Activated CD4-positive, CD25-positive, alpha-beta regulatory T cell (primary cell): ENCODE measurements at places on chromosomes 7 and 10.

GRCh38 chr7:152202056-152202455 lies 176.6 kb downstream of the GALNT11 start:
- no peak for DNase-seq

- DNase-seq: no peak
These were observed 353.2 kb upstream of the KLF6 start for GRCh38 chr10:4138146-4138721.

DNA sequence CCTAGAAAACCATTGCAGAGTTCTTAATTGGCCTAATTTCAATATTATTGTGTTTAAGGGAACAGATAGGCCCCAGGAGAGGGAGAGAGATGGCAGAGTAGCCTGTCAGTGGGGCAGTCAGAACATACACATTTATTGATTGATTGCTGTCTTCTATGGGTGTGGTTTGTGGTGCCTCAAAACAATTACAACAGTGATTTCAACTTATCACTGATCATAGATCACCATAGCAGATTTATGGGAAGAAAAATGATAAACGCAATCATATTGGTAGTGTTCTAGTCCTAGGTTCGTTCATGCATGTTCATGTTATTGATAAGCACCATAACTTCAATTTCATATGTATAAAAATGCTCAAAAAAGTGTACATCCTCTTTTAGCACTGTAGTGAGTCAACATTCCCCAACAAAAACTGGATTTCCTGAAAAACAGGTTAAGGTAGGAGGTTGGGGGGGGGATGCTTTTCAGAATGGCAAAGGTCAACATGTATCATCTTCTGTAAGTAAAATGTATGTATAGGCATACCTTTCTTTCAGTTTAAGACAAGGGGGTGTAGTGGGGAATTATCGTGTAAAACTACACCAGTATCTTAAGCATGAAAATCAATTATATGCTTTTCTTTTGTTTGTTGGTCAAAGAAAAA lies 1.1 kb upstream of the TNKS2 start:
- DNase-seq: no peak

GRCh38 chr10:79947787-79948424 lies 999 bp downstream of the SFTPD start:
- DNase-seq: no peak

DNA sequence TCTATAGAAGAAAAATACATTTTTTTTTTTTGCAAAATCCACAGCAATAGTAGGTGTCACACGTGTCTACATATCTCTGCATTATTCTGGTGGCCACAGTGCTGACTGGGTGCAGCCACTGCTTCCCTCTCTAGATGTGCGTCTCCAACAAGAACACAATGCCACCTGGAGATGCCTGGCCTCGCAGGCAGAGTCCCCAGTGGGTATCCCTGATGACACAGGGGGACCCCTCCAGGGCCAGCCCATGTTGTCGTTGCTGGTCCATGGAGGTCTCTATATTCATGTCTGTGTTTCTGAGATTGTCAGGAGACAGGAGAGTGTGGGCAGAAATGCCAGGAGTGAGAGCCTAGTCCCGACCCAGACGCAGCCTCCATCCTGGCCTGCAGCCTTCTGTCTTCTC lies 345.9 kb upstream of the SHH start:
- DNase-seq: no peak

DNA sequence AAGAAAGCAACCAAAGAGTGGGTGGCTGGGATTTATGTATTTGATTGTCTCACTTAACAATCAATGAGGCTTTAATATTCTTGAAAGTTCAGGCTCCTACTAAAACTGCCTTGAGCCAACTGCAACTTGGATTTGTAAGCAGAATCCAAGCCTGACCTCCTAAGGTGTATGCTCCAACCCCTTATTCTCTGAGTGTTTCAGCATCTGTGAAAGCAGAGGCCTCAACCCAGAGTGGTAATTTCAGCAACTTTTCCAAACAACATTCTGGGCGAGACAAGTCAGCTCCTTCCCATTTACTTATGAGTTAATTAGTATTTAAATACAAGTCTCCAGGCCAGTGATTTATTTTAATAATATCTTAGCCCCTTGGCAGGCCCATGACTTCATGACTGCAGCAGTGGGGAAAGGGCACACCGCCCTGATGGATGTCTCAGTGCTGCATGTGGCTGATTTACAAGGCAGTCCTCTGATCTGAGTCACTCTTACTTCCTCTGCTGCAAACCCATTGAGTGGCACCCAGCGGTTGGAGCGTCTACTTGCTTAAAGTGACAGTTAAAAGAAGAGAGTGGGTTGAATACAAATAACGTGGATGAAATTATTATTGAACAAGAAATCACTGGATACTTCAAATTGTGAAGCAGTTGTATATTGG lies 209.1 kb downstream of the TRIL start:
- no peak for DNase-seq

GRCh38 chr10:104099941-104100340 lies 14.3 kb upstream of the COL17A1 start:
- no peak for DNase-seq

DNA sequence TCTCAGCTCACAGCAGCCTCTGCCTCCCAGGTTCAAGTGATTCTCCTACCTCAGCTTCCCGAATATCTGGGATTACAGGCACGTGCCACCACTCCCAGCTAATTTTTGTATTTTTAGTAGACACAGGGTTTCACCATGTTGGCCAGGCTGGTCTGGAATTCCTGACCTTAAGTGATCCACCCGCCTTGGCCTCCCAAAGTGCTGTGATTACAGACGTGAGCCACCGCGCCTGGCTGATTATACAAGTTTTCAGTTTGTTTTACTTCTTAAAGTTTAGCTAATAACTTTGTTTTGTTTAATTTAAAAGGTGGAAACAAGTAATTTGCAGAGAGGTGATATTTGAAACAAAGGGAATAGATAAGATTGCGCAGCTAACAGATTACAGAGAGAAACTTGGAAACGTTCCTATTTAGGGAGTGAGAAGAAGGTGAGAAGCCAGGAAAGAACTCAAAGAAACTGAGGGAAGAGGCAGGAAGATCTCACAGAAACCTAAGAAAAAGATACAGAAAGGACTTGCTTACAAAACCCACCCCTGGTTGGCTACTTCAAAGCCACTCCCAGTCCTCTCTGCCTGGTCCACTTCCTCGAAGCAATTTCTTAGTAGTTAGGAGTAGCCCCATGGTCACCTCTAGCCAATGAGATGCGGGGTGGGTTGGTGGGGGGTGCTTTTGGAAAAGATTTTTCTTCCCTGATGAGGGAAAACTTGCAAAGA lies 15.0 kb upstream of the PDLIM1 start:
- DNase-seq: no peak

DNA sequence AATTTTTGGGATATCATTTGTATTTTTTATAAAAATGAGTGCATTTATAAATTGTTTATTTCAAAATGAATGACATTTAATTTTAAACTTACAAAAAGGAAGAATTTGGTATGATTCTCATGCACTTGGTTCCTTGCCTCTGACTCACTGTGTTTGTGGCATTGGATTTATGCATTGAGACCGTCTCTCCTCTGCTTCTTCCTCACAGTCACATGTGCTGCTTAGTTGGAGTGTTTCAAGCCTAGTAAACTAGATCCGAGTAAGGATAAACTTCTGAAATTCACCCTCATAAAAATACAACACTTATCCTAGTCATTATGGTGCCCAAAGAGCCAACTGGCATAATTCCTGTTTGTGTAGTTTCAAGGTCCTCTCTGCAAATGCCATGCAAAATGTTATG lies 19.1 kb upstream of the FZD8 start:
- DNase-seq: no peak

GRCh38 chr7:116691664-116692063 lies 19.7 kb downstream of the MET start:
- no peak for DNase-seq

DNA sequence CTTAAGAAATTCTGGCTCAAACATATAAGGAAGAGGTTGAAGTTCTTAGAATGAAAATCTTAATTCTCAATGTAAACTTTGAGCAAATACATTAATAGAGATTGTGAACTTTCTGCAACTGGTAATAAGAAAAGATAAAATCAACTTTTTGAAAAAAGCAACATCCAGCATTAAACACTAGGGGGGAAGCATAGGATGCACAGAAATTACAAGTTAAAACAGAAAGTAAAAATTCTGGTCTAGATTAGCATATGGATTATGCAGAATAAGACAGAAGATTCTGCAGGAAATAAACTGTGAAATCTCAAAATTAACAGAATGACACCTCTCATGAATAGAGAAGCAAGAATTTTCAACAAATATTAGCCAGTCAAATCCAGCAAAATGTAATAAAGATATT lies 38.0 kb upstream of the CAV2 start:
- no peak for DNase-seq

DNA sequence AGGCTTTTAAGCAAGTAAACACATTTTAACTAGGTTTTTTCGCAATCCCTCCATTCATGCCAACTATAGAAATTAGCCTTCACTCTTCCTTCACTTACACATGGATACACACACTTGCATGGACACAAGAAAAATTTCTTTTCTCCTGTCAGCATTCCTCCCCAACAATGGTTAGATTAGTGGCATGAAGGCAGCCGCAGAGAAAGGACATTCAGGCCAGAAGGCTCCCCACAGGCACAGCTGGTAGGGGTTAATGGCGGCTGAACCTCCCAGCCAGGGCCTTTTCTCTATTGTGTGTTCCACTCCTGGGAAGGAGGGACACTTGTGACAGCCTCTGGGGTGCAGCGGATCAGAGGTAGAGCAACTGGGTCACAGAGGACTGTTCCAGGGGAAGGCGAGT lies 255.0 kb upstream of the SP8 start:
- no peak for DNase-seq

- no peak for DNase-seq
These were observed 68.7 kb upstream of the PPP1R9A start for GRCh38 chr7:94838717-94839116.

- DNase-seq: no peak
These were observed 8.5 kb upstream of the GLCCI1 start for GRCh38 chr7:7959979-7960670.

GRCh38 chr10:60732198-60732806 lies 46.0 kb upstream of the CDK1 start:
- no peak for DNase-seq
